GM20000 (cell line): ENCODE measurements at places on chromosomes 6 and 20.
A peak's percentile ranks its signal among the peaks of the same experiment; 100 is the strongest.

GRCh38 chr6:73586416-73586974 is 65.7 kb upstream of the EEF1A1 start:
- DNase-seq, result no peak

- no peak for DNase-seq
Observed at GRCh38 chr20:51227744-51228143, 204.8 kb upstream of the KCNG1 start.

DNA sequence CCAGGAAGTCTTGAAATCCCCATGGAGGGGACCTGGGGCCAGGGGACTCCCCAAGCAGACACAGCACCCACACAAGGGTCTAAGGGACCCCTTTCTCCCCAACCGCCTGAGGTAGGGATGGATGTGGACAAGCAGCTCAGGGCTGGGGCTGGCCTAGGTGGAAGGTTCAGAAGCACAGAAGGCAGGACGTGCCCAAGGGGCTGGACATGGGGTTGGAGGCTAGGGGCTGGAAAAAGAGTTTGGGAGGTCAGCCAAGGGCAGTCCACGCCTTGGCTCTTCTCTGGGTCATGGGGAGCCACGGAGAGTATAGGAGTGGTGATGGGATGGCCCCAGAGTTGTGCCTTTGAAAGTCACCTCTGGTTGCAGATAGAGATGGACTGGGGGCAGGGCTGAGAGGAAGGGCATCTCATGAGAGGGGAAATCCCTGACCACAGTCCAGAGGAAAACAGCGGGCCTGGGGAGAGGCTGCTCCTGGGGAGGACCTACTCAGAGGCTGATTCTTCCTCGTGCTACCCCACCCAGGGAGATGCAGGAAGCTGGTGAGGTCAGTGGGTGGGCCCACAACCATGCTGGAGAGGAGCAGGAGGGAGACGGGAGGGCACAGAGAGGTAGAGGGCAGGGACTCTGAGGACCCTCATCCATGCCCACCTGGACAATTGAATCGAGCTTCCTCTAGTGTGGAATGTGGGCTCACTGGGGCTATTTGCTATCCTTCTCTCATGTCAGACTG is 2.5 kb upstream of the HSPA12B start:
- DNase-seq, result no peak

DNA sequence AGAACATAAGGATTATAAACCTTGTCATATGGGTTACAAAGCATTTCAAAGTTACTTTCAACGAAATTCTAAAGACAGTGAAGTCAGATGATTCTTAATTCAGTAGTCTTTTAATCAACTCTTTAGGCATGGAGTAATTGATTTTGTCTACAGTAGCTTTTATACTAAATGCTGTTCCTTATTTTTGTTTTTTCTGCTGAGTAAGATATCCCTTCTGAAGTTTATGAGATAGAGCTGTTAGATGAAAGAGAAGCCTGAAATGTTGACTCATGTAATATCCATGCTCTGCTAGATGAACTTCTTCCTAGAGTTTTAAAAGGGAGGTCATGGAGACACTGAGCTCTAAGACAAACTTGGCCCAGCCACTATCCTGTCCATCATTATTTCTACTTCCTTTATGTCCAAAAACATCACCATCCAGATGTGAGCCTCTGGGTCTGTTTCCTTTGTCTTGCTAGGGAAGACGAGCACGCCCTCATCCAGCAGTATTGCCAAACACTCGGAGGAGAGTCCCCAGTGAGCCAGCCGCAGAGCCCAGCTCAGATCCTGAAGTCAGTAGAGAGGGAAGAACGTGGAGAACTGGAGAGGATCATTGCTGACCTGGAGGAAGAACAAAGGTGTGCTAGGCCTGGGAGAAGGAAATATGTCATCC is 550.3 kb downstream of the UTRN start:
- no peak for DNase-seq

- no peak for DNase-seq
Observed at GRCh38 chr6:55299286-55299985, 27.8 kb upstream of the GFRAL start.

DNA sequence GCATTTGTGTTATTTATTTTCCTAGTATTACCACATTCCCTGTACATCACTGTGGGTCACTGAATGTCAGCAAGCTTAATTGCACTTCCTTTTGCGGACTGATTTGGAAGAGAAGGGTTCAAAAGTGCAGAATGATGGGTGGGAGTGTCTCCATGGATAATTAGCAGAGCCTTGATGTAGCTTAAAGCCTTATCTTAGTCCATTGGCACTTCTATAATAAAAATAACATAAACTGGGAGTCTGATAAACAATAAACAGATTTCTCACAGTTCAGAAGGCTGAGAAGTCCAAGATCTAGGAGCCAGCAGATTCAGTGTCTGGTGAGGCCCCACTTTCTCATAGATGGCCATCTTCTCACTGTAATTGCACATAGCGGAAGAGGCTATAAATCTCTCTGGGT is 501.1 kb upstream of the POU3F2 start:
- DNase-seq, result no peak

GRCh38 chr6:41504466-41505121 is 41.6 kb upstream of the FOXP4 start:
- peak; percentile 64 for DNase-seq

GRCh38 chr6:30511169-30511546 is 21.8 kb downstream of the HLA-E start:
- no peak for DNase-seq
